Activated CD4-positive, alpha-beta T cell treated with anti-CD3 and anti-CD28 coated beads, Interleukin-2, amount 10 ng/mL, durations not matched to agents 24 days and 14 days (primary cell): ENCODE measurements at places on chromosomes 3 and 15.
A peak's percentile ranks its signal among the peaks of the same experiment; 100 is the strongest.

GRCh38 chr3:78277801-78278200 lies 1237.9 kb downstream of the ROBO2 start:
- H3K4me1 ChIP-seq: no peaks in the 10 kb centered on the region
- no peak overlapping the region for H3K27ac ChIP-seq
- H3K36me3 ChIP-seq: no peaks in the 10 kb centered on the region
- H3K27me3 ChIP-seq: no peaks in the 10 kb centered on the region
- no peak overlapping the region for H3K4me3 ChIP-seq

DNA sequence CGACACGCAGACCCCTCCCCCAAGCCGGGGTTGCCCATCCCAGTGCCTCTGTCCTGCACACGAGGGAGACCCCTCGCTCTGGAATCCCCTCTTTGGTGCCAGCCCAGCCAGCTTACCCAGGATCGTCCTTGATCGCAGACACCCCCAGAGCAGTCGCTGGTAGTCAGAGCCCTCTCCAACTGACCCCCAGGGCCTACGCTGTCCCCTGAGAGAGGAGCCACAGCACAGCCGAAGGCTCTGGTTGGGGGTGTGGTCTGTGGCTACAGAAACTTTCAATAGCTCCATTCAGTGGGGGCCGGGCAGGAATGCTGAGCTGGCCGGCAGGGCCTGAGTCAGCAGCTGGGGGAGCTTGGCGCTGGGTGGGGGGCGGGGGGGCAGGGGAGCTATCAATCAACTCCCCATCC lies at the start of gene LCTL:
LCTL (minus strand) TSS at position 258 of the 404 bp plus-strand sequence. CDS start 633 bp downstream, outside the sequence.
- H3K36me3 ChIP-seq: no peaks in the 10 kb centered on the region
- H3K4me3 ChIP-seq: peak within 1 kb of the TSS; percentile 43

DNA sequence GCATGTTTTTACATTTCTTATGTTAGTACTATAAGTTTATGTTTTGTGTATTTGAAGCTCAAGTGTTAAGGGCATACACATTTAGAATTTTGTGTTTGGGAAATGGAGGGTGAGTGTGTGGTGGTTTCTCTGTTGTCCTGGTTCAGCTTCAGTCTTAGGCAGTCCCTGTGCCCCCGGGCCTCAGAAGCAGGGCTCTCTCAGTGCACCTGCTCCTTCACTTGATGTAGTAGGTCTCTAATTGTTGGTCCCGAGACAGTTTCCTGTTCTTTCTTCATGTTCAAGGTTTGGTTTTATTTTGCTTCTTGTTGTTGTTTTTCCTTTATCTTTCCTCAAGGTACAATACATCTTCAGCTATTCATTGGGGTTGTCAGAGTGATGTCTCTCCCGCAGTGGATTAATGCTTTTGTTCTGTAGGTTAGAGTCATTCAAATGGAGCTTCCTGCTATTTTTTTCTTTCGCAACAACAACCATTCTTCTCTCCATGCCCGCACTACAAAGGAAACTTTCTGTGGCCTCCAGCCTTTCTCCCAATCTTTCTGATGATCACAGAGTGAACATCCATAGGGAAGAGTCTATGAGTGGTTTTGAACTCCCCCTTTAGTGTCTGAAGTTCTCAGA lies 177.8 kb upstream of the GOLGA6L4 start:
- no peak overlapping the region for H3K4me3 ChIP-seq
- DNase-seq: no peak
- no peaks in the 10 kb centered on the region for H3K4me1 ChIP-seq
- H3K36me3 ChIP-seq: no peaks in the 10 kb centered on the region

DNA sequence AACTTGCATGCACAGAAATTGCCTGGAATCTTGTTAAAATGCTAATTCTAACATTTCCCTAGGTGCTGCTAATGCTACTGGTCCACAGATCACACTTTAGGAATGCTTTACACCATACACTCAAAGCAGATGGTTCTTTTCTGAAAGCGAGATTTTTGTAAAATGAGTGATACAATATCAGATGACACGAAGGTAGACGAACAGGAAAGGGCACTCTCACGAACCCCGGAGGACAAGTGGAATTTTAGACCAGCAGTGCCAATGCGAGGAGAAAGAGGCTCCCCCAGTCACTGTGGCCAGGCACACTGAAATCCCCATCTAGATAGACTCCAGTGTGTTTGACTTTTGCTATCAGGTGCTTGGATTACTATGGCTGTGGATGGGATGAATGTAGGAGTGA lies 21.0 kb downstream of the FAIM start:
- no peak overlapping the region for H3K27ac ChIP-seq
- no peaks in the 10 kb centered on the region for H3K36me3 ChIP-seq
- DNase-seq: peak; percentile 36

GRCh38 chr15:44158111-44158510 lies 37.0 kb downstream of the FRMD5 start:
- H3K4me1 ChIP-seq: no peaks in the 10 kb centered on the region
- H3K27ac ChIP-seq: no peak overlapping the region
- no peak overlapping the region for H3K4me3 ChIP-seq
- H3K36me3 ChIP-seq: no peaks in the 10 kb centered on the region
- no peak for DNase-seq
- H3K27me3 ChIP-seq: peaks cover 33% of the 10 kb centered on the region

- H3K4me1 ChIP-seq: peaks cover 37% of the 10 kb centered on the region
- peak; percentile 89 for DNase-seq
- H3K27me3 ChIP-seq: no peaks in the 10 kb centered on the region
- H3K4me3 ChIP-seq: peak overlapping the region; percentile 95
- peaks cover 3% of the 10 kb centered on the region for H3K36me3 ChIP-seq
- H3K27ac ChIP-seq: peak overlapping the region; percentile 94
Measured at GRCh38 chr15:41772720-41773331, 1.5 kb upstream of the MAPKBP1 start.

GRCh38 chr3:71317749-71318457 lies 265.6 kb downstream of the FOXP1 start:
- H3K27me3 ChIP-seq: no peaks in the 10 kb centered on the region
- H3K36me3 ChIP-seq: no peaks in the 10 kb centered on the region
- no peak for DNase-seq
- H3K4me3 ChIP-seq: no peak overlapping the region
- H3K27ac ChIP-seq: no peak overlapping the region

- peaks cover 20% of the 10 kb centered on the region for H3K27me3 ChIP-seq
- no peak overlapping the region for H3K27ac ChIP-seq
- H3K4me3 ChIP-seq: no peak overlapping the region
Measured at GRCh38 chr3:13296662-13297061, 123.5 kb downstream of the NUP210 start.

DNA sequence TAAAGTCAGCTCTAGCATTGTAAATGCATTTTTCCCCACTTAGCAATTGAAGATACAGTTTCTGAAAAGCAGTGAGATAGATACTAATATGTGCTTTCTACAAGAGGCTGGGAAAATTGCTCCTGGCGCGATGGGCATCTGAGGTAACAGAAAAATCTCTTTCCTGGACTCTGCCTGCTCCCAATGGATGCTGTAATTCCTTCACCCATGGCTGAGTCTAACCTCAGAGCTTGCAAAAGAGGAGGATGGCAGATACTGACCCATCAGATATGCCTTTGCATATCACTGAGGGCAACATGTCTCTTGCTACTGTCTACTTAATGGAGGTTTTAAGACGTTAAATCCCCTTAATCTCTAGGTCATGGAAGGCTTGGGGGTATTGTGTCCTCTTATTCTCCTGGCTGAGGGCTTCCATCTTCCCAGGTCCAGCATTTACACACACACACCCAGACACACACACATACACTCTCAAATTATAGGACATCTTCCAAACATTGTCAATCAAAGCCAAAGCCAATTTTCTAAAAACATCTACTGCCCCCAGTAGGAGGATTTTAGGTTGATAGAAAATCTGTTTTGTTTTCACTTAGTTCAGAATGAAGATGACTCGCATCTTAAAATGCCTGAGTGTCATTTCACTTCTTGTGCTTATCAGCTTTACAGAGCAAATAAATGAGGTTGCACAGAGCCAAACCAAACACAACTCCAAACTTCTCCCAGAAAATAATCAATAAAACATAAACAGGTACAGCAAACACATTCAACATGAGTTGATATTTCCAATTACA lies 2.4 kb downstream of the TRPM1 start:
- H3K27ac ChIP-seq: no peak overlapping the region
- no peaks in the 10 kb centered on the region for H3K36me3 ChIP-seq
- peaks cover 12% of the 10 kb centered on the region for H3K27me3 ChIP-seq

DNA sequence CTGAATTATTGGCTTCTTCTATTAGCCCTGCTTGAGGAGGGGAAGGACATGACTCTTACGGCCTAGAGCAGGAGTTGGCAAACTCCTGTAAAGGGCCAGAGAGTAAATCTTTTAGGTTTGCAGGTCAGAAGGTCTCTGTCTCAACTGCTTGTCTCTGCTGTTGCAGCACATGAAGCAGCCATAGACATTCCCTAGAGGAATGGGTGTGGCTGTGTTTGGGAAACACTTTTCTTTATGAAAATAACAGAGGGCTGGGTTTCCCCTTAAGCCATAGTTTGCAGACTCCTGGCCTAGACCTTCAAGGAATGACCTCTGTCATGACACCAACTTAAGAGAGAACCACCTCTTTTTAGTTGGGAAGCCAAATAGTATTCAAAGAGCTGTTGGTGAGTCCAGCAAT lies 10.3 kb downstream of the TRAK1 start:
- H3K27me3 ChIP-seq: no peaks in the 10 kb centered on the region
- H3K4me3 ChIP-seq: no peak overlapping the region
- peaks cover 30% of the 10 kb centered on the region for H3K4me1 ChIP-seq
- DNase-seq: no peak
- peaks cover 11% of the 10 kb centered on the region for H3K36me3 ChIP-seq

DNA sequence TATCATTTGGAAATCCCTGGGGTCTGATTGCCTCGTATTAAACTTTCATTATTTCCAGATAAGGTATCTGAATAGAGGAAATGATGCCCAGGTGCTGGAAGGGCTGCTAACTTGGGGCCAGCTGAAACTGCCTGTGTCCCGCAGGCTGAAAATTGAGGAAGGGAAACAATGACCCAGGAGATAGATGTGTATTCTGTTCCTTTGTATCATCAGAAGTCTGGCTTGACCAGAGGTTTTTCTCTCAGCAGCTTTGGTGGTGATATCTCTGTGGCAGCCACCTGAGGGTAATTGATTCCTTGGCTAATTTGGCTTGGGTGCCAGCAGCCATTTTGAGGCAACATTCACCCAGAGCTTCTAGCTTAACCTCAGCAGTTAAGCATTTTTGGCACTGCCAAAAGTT lies 90.0 kb upstream of the STT3B start:
- no peak overlapping the region for H3K4me3 ChIP-seq
- no peaks in the 10 kb centered on the region for H3K27me3 ChIP-seq
- H3K27ac ChIP-seq: no peak overlapping the region
- peaks cover 2% of the 10 kb centered on the region for H3K4me1 ChIP-seq
- no peaks in the 10 kb centered on the region for H3K36me3 ChIP-seq

DNA sequence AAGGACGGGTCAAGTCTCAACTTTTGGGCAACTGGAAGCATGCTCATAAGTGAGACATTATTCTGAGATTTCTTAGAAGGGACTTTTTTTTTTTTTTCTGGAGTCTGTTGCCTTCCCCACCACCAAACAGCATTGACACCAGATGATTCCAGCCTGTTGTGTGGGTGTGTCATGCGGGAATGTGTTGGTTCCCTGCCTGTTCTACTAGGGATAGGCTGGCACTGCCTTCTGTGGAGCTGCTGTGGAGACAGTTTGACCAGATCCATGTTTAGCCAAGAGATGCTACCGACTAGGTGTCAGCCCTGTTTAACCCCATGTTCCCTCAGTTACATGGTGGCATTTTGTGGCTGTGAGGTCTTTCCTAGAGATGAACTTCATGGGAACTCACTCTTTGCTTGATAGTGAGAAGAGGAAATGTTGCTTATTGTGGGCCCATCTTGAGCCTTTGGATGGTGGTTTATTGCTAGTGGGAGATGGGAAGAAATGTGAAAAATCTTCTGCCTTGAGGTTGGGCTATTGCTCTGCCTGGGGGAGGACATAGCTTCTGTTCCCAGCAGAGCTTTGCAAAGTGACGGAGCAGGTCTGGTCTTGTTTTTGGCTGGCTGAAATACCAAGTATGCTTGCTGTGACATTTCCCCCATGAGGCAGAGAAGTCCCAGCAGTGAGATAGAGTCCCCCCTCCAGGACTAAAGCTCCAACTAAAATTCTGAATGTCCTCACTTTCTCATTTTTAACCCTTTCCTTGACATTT lies 31.3 kb downstream of the TRAK1 start:
- peaks cover 22% of the 10 kb centered on the region for H3K36me3 ChIP-seq
- no peaks in the 10 kb centered on the region for H3K27me3 ChIP-seq
- DNase-seq: no peak
- peaks cover 14% of the 10 kb centered on the region for H3K4me1 ChIP-seq
- no peak overlapping the region for H3K4me3 ChIP-seq
- no peak overlapping the region for H3K27ac ChIP-seq

GRCh38 chr3:16430717-16431630 lies 82.5 kb downstream of the RFTN1 start:
- H3K4me3 ChIP-seq: no peak overlapping the region
- no peaks in the 10 kb centered on the region for H3K27me3 ChIP-seq
- peaks cover 70% of the 10 kb centered on the region for H3K36me3 ChIP-seq
- DNase-seq: peak; percentile 50
- peaks cover 14% of the 10 kb centered on the region for H3K4me1 ChIP-seq
- no peak overlapping the region for H3K27ac ChIP-seq

DNA sequence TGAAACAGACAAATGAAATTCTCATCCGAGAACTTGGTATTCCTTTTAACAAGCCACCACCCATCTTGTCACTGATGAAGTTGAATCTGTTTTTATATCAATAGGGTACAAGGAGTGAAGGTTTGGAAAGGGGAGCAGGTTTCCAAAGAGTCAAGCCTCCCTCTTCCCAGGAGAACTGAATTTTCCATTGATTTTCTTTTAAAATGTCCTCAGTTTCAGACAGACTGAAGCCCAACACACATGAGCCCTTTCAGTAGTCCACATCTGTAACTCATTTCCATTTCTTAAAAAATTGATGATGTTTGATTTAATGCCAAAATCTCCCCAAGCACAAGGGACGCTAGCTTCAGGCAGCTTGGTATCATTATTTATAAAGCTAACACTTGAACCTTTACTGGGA lies 187.7 kb downstream of the FOXB1 start:
- no peaks in the 10 kb centered on the region for H3K4me1 ChIP-seq
- DNase-seq: no peak
- H3K36me3 ChIP-seq: no peaks in the 10 kb centered on the region
- peaks cover 61% of the 10 kb centered on the region for H3K27me3 ChIP-seq
- no peak overlapping the region for H3K4me3 ChIP-seq

- H3K27ac ChIP-seq: no peak overlapping the region
- no peaks in the 10 kb centered on the region for H3K27me3 ChIP-seq
- peaks cover 7% of the 10 kb centered on the region for H3K4me1 ChIP-seq
- H3K4me3 ChIP-seq: no peak overlapping the region
- no peaks in the 10 kb centered on the region for H3K36me3 ChIP-seq
- DNase-seq: no peak
Measured at GRCh38 chr15:85002517-85002916, 20.9 kb downstream of the PDE8A start.

- H3K4me3 ChIP-seq: no peak overlapping the region
- peaks cover 2% of the 10 kb centered on the region for H3K27me3 ChIP-seq
- H3K27ac ChIP-seq: no peak overlapping the region
Measured at GRCh38 chr3:15336057-15336456, 3.7 kb upstream of the SH3BP5 start.
